ENCODE measurements at places on chromosomes 1 and 21.

GRCh38 chr1:154019269-154019668 lies 28.7 kb downstream of the RPS27 start:
- no peak for DNase-seq

GRCh38 chr1:172351754-172352161 lies 68.7 kb upstream of the C1orf105 start:
- no peak for DNase-seq

DNA sequence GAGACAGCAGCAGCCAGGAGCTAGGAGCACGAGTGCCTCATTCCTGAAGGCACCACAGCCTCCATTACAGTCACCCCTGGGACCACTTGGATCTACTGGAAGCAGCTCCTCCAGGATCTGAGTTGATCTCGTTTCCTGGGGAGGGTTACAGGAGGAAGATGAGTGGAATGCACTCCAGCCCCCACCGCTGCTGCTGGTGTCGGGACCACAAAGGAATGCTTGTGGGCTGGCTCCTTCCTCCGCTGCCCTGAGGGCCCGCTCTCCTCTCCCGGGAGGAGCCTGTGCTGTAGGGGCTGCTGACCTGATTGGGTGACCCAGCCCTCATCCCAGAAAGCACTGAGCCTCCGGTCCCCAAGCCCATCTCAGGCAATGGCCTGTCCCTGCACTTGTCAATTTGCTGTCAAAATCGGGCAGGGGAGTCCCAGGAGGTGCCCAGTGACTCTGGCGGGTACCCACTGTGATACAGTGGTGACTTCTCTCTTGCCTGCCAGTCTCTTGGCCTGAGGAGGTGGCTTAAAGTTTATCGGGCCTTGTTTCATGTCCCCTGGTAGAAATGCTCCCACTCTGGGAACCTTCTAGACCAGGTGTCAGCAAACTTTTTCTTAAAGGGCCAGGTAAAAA lies 23.1 kb downstream of the IL10RB start:
- DNase-seq, result no peak

GRCh38 chr1:46672696-46673095 lies 1.0 kb downstream of the TEX38 start:
- no peak for DNase-seq

DNA sequence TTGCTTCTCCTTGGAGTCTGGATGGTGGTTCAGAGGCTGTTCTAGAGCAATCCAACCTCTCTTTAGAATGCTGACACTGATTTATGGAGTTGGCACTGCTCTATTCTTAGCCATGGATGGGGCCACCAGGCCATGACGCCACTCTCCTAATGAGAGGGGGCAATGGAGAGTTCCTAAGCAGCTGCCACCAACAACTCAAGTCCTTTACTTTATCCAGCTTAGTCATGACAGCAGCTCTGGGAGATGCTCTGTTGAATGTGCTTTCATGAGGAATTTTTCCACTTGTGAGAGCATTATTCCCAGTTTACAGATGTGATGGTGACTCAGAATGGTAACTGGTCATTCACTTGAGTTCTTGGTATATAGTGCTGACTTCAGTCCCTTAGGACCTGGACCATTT lies 366.3 kb downstream of the HHAT start:
- no peak for DNase-seq

GRCh38 chr1:172345077-172345476 lies 75.4 kb upstream of the C1orf105 start:
- no peak for DNase-seq

- DNase-seq, result no peak
These were observed 67.3 kb upstream of the ADGRL2 start for GRCh38 chr1:81733480-81733879.

Data from GM12878 (cell line).